ENCODE measurements at places on chromosomes 11 and 22.

- no peak for DNase-seq
Observed at GRCh38 chr11:96014217-96014616, 90.3 kb upstream of the MTMR2 start.

GRCh38 chr11:84549217-84549616, 1077.9 kb downstream of the DLG2 start:
- DNase-seq, result no peak

DNA sequence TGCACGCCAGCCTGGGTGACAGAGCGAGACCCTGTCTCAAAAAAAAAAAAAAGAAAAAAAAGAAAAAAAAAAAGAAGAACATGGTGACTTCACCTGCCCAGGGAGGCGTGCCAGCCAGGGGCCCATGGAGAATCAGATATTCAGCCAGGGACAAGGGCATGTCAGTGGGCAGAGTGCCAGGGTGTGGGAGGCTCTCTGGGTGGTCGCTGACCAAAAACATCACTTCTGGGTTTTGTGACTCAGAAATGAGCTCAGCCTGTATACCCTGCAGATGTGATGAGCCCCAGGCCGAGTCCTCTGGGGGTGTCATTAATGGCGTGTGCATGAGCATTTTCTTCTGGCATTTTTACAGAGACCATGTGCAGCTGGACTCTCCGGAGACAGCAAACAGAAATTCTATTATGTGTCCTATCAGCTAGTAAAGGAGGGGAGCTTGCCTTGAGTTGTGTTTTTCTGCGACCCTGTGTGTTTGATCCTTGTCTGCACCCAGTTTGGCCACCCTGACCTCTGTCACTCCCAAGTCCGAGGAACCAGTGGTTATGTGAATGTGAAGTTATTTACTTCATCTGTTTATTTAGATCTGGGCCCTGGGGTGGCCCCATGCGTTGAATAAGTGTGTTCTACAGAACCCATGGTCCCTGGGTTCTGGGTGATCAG, 53.6 kb downstream of the BCR start:
- DNase-seq, result no peak

- DNase-seq, result no peak
Observed at GRCh38 chr11:112608509-112608908, 347.8 kb upstream of the PLET1 start.

GRCh38 chr11:117679461-117679860, 117.6 kb downstream of the DSCAML1 start:
- no peak for DNase-seq

DNA sequence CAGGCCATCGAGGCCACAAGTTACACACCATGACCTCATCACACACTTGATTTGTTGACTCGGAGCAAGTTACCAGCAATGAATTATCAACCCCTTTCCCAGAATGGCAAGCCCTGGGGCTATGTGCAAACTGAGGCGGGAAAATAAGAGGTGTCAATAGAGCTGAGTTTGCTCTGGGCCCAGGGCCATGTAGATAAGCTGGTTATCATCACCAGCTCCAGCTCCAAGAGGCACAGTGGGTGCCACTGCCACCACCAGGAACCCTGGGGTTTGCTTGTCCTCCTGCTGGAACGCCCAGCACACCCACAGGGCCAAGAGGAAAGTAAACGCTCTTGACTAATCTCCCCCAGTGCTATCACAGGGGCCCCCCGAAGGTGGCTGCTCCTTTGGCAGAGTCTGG, 13.0 kb upstream of the VPS37C start:
- DNase-seq, result no peak

DNA sequence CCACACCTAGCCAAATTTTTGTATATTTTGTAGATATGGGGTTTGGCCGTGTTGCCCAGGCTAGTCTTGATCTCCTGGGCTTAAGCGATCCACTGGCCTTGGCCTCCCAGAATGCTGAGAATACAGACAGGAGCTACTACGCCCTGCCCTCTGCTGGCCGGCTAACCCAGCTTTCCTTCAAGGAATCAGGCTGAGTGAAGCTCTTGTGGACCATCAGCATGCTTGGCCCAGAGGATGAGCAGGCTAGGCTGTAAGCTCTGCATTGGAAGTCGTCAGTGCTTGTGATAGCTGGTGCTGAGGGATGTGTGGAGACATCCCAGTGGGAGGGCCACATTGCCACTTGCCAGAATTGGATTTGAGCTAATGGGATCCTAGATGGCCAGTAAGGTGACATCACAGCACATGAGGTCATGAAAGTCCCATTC, 60.6 kb downstream of the MED15 start:
- DNase-seq, result no peak

- no peak for DNase-seq
Observed at GRCh38 chr11:46916286-46917108, 1.9 kb downstream of the LRP4 start.

DNA sequence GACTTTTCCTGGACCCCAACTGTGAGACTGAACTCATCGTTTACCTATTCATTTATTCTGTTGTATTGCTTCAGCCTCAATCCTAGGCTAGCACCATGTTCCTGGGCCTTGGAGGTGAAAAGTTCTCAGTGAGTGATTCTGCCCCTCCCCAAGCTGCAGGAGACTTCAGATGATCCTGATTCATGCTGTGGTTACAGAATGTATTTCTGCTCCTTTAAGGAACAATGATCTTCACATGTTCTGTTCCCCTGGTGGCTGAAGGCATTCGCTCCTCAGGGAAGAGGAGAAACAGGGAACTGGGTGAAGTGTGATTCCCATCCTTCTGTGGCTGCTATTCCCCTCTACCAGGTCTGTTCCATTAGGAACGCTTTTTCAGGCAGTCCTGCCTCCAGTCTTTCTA, 2.4 kb downstream of the OR52E1 start:
- no peak for DNase-seq

GRCh38 chr22:48098243-48098920, 1335.9 kb downstream of the TBC1D22A start:
- no peak for DNase-seq

GRCh38 chr11:17019232-17019631, 5.0 kb upstream of the PLEKHA7 start:
- no peak for DNase-seq

- DNase-seq, result no peak
Observed at GRCh38 chr22:36102995-36103394, 57.6 kb downstream of the APOL3 start.

GRCh38 chr22:22235558-22235957, 9.0 kb upstream of the VPREB1 start:
- no peak for DNase-seq

GRCh38 chr11:106879029-106879428, 139.2 kb downstream of the GUCY1A2 start:
- no peak for DNase-seq

- no peak for DNase-seq
Observed at GRCh38 chr22:49251371-49251770, 576.3 kb downstream of the BRD1 start.

DNA sequence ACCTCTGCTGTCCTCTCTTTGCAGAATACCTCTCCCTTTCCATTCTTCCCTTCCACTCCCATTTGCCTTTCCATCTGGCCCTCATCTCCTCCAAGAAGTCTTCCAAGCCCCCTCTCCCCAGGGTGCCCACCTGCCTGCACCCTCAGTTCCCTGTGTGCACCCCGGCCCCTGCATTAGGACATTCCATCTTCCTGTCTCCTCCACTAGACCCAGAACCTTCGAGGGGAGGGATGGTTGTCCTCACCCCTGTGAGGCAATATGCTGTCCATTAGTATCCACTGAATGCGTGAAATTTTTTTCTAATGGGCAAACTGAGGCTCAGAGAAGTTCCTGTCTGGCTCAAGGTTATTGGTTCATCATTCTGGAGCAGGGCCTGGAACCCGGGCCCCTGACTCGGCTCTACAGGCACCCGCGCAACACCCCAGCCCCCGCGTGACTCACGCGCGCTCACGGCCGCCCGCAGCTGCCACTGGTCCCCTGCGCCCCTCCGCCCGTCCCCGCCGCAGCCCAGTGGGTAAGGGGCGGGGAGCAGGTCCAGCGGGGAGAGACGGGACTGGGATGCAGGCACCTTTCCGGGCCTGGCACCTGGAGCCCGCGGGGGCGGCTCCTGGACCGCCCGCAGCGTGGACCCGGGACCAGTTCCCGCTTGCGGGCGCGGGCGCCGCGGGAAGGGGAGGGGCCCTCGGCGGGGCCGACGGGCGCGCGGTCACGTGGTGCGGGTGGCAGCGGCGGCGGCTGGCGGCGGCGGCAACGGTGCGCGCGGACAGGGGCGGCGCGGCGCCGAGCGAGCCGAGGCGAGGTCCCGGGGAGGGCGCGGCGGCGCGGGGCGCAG, 7.0 kb downstream of the SEPTIN3 start:
- no peak for DNase-seq

DNA sequence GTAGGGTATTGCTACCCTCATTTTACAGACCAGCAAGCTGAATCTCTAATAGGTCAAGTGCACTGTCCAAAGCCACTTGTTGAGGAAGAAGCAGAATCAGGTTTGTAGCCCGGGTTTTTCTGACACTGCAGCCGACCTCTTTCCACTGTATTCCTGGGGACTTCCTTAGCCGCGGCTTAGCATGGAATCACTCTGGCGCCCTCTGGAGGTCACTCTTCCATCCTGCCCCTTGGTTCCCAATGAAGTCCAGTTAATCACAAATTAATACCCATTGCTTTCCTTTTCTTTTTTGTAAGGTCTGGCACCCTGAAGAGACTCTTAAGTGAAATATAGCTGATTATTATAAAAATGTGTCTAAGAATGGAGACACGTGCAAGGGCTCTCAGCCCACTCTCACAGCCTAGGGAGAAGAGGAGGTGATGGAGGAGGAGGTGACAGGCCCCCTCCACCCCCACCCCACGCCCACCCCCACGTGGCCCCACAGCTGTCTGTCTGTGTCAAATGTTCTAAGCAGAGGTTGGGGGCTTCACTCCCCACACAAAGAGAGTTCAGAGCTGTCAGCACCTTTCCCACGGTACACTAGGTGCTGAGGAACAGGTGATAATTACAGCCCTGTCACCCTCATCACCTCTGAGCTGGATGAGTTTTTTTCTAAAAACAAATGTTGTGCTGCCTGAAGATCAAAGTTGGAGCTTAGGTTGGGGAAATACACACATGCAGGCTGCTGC, 57.7 kb upstream of the DRD2 start:
- DNase-seq, result peak; percentile 12

- no peak for DNase-seq
Observed at GRCh38 chr11:131893103-131893890, 522.9 kb downstream of the NTM start.

DNA sequence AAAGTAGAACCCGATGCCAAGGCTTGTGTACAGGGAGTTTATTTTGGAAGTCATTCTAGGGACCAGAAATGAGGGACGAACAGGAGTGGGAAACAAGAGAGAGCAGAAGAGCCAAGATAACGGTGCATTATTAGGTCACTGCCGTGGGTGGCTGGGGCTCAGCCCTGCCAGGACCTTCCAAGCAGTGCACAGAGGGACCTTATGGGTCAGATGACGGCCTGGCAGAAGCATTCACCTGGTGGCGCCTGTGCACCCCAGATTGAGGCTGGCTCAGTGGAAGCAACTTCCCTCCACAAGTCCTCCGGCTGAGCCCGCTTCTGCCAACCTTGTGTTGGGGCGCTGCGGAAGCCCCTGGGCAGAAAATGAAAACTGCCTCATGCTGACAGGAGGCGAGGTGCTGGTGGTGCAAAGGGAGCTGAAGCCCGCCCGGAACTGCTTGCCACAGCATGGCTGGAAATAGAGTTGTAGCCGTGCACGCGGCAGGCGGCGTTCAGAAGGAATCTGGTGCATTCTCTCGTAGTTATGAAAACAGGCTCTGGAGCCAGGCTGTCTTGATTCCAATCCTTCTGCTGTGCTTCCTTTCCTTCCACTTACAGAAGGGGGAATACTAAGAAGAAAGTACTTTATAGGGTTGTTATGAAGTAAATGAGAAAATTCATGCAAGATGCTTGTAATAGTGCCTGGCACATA, 22.2 kb upstream of the TP53I11 start:
- DNase-seq, result no peak

- DNase-seq, result no peak
Observed at GRCh38 chr11:3109921-3110706, 52.9 kb upstream of the CARS1 start.

- DNase-seq, result no peak
Observed at GRCh38 chr11:125372911-125373310, 123.2 kb downstream of the FEZ1 start.

DNA sequence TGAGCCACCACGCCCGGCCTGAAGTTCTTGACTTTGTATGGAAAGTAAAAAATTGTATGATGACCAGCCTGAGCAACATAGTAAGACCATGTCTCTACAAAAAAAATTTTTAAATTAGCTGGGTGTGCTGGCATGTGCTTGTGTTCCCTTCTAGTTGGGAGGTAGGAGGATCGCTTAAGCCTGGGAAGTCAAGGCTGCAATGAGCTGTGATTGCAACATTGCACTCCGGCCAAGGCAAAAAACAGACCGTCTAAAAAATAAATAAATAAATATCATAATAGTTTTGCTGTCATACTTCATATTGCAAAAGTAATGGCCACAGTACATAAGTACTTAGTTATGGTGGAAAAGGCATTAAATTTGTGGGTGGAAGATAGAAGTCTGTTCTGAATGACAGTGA, 3.4 kb downstream of the AGBL2 start:
- no peak for DNase-seq

Measured in stimulated activated CD4-positive, alpha-beta T cell treated with anti-CD3 and anti-CD28 coated beads, Interleukin-15, amount 100 ng/mL, for 1 hour (primary cell).